ENCODE measurements at places on chromosomes 7 and 10. TPM values are rescaled to one million over a fixed set of nuclear protein-coding genes. Genes with fewer than 3 reads are reported as not detected.

GRCh38 chr10:61732629-61733278 lies 70.0 kb downstream of the CABCOCO1 start:
- DNase-seq, result no peak
- H3K4me3 ChIP-seq, result no peak overlapping the region
- peaks cover 60% of the 10 kb centered on the region for H3K27me3 ChIP-seq
- no peak overlapping the region for H3K27ac ChIP-seq
- no peaks in the 10 kb centered on the region for H3K4me1 ChIP-seq

Gene UTF1
- not detected for total RNA-seq

DNA sequence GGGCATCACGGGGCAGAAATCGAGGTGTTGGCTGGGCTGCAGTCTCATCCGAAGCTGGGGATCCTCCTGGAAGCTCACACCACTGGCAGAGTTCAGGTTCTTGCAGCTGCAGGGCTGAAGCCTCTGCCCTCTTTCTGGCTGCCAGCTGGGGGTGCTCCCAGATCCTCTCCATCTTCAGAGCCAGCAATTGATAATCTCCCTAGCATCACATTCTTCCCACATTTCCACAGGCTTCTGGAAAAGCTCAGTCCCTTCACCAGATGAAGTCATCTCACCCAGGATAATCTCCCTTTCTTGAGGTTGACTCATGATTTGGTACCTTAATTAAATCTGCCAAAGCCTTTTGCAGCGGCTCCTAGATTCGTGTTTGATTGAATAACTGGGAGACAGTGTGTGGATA lies 55.2 kb downstream of the NRP1 start:
- no peak overlapping the region for H3K4me3 ChIP-seq
- H3K27ac ChIP-seq, result no peak overlapping the region
- no peak for DNase-seq
- no peaks in the 10 kb centered on the region for H3K36me3 ChIP-seq

Gene FEZF1
- total RNA-seq, result not detected

DNA sequence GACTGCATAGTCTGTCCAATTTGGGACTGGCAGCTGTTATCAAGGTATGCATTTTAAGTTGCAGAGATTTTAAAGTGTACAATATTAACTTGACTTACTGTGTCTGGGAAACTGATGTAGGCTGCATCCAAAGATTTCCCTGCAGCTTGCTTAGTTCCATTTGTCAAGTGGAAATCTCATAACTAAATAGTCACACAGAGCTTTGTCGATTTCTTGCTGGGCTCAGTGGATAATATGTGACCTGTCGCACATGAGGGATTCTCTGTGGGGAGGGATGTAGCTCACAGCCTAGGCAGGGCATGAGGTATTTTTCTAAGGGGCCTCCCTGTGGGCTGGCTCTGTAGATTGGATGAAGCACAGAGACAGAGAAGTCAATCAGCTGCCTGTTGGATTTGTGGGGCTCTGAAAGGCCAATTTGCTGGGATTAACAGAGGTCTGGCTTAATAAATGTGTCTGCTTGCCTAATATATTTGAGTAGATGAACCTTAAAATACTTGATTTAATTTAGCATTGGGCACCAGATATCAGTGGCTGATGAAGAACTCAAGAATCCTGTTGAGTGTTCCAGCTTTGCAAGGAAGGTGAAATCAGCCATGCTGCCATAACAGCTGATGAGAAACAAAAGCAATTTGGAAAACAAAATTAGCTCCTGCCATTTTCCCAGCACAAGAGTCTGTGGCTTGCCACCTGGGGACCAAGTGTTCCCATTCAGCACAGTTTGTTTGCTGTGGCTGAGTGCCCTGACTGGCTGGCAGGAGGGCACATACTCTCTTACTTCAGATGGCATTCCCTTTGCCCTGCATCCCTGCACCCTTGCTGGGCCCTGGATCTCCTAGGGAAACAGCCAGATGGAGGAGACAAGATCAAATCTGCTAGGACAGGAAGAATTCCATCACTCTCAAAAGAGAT lies 598.5 kb downstream of the SORCS3 start:
- no peaks in the 10 kb centered on the region for H3K4me1 ChIP-seq
- H3K36me3 ChIP-seq, result no peaks in the 10 kb centered on the region
- H3K27me3 ChIP-seq, result no peaks in the 10 kb centered on the region
- H3K4me3 ChIP-seq, result no peak overlapping the region
